ENCODE measurements at places on chromosomes 4 and X. TPM values are rescaled to one million over a fixed set of nuclear protein-coding genes. Genes with fewer than 3 reads are reported as not detected.

Gene TMPRSS11B
- not detected for polyA plus RNA-seq

Gene CT45A9
- not detected for polyA plus RNA-seq

Gene UGT2B7
- polyA plus RNA-seq: 97.9 TPM

- DNase-seq: peak; percentile 54
These were observed 55.5 kb downstream of the LUZP4 start for GRCh38 chrX:115344885-115345614.

DNA sequence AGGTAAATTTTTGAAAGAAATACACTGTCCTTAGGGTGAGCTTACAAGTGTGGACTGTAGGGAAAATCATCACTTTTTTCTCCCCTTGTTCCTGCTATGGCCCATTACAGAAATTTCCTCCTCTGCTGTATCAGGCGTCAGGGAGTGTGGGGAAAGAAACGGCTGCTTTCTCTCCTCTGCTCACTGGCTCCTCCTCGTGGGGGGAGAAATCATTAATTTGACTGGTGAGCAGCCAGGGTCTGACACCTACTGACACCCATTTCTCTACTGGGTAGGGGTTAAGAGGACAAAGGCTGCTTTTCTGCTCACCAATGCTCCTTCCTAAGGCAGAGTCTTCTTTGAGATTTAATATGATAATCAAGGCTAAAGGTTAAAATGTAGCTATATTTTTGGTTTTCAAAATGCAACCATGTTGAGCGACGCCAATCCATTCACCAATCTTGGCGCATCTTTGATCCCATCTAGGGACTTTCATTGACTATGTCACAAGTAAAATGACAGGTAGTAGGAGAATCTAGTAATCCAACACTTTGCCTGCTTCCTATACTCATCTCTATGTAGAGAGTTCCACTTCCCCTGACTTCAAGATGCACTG is 25.1 kb downstream of the SETD7 start:
- no peak for DNase-seq

- DNase-seq: no peak
These were observed 22.8 kb downstream of the VSIG4 start for GRCh38 chrX:66016905-66017658.

DNA sequence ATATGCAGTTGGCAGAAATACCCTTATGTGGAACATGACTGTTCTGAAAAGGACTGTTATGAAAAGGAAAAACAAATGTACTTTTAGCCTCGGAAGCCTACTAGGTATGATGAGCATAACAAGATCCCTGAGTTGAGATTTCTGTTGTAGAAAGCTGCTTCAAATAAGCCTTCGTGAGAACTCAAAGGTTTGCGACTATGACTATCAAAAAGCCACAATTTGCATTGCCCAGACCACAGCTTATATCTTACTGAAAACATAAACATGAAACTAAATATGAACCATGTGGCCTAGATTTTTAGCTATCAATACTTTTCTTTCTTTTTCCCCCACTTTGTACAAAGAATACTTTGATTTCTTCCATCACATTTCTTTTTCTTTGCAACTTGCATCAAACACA is 398.2 kb upstream of the LCORL start:
- DNase-seq: no peak

- no peak for DNase-seq
These were observed 176.4 kb downstream of the PTTG2 start for GRCh38 chr4:38136604-38137003.

- DNase-seq: no peak
These were observed 47.9 kb upstream of the CD40LG start for GRCh38 chrX:136600059-136600458.

DNA sequence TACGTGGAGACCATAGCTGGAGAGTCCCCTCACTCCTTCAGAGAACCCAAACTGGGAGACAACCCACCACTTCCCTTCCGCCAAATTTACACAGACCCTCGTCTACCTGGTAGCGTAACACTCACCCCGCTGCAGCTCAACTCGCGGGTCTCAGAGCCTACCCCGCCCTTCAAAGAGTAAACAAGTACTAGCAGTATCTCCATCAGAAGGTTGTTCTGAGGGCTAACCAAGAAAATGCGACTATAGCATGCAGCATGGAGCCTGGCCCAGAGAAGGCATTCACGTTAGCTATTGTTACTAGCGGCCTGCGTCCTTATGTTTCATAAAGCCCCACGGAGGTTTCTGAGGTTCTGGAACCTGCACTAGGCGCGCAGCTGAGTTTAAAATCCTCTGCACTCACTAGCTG is 531 bp upstream of the MANBA start:
- no peak for DNase-seq

- no peak for DNase-seq
These were observed 1.2 kb upstream of the AMER1 start for GRCh38 chrX:64206556-64207162.

DNA sequence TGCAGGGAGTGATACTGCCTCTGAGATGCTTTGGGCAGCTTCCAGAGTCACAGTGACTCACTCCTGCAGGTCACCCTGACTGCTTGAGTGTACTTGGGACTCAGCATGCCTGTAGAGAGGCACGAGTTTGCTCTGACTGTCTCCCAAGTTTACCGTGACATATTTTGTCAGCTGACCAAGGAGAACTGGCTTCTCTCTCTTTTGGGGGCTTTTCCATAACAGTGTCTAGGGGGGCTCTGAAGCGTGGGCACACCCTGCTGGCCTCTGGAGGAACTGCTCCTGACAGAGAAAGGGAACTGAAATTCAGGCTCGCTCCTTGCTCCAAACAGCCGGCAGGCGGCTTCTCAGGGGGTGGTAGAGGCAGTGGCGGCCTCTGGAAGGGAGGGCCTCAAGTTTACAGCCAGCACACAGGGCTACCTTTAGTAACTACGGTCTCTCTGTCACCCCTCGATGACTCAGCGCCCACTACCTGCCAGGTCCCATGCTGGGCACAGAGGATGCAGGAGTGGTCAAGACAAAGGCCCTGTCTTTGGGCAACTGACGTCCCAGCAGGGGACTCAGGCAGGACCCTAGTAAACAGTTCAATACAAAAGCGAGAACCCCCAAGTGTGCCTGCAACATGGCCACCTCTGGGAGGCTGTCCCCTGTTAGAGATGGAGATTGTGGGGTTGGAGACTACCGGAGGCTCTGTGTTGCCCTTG is 17.8 kb downstream of the ZNF185 start:
- no peak for DNase-seq

DNA sequence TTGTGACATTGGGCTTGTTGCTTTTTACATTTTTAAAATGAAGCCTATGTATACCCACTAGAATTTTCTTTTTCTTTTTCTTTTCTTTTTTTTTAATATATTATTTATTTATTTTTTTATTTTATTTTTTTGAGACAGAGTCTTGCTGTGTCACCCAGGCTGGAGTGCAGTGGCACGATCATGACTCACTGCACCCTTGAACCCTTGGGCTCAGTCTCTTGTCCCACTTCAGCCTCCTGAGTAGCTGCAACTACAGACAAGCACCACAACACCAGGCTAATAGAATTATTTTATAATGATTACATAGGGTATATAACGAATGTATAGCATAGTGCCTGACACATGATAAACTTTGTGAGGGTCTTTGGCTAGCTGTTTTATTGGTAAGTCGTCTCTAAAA is 64.9 kb downstream of the RBPJ start:
- no peak for DNase-seq
